Putamen (tissue), 1 donor: ENCODE measurements at places on chromosomes 12 and 14.

DNA sequence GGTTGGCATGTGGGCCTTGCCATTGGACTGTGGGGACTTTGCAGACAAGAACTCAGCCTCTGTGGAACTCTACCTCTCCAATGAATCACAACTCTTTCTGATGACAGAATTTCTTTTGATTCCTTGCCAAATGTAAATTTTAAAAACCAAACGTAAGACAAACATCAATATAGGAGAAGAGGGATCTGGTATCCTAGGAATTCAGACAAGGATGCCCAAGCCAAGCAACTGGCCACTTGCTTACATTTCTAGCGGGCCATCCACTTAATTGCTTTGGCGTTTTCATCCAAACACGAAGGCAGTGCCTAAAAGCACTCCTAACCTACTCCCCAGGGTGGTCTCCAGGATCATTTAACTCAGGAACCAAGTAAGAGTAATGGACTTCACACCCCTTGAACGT, 23.4 kb upstream of the RAB35 start:
- DNase-seq, result no peak

DNA sequence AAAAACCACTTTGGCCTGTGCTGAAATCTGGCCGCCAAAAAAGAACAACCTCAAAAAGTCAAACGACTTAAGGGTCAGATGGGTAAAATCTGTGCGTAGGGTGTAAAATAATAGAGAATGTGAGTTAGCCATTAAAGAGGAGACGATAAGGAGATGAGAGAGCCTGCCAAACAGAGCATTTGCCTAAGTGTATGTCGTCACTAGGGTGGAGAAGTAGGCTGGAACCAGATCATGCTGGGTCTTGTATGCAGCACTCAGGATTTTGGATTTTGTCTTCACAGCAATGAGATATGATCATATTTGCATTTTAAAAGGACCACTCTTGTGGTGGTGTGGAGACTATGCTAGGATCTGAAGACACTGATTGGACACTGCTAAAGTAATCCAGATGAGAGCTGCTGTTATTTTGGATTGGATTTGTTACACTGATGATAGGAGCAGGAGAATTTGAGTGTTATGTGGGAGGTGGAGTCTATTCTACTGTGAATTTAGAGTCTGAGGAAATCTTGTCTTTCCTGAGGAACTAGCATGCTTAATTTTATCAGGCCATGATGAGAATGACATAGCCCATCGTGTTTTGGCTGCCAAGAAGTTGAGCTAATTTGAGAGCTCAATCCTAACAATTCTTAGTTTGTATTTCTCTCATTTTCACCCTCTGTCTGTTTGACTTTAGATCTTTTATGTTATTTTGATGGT, 24.8 kb upstream of the DBX2 start:
- no peak for DNase-seq

GRCh38 chr14:59186306-59186705, 2.2 kb upstream of the DAAM1 start:
- no peak for DNase-seq

DNA sequence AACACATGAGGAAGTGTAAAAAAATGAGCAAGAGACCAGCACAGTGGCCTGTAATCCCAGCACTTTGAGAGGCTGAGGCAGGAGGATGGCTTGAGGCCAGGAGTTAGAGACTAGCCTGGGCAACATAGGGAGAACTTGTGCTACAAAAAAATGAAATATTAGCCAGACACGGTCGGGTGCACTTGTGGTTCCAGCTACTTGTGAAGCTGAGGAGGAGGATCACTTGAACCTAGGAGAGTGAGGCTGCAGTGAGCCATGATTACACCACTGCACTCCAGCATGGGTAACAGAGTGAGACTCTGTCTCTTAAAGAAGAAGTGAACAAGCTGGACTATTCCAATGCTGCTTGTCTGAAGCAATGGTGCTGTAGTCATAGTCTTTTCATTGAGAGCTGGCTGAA, 36.3 kb upstream of the MAP3K9 start:
- DNase-seq, result no peak

DNA sequence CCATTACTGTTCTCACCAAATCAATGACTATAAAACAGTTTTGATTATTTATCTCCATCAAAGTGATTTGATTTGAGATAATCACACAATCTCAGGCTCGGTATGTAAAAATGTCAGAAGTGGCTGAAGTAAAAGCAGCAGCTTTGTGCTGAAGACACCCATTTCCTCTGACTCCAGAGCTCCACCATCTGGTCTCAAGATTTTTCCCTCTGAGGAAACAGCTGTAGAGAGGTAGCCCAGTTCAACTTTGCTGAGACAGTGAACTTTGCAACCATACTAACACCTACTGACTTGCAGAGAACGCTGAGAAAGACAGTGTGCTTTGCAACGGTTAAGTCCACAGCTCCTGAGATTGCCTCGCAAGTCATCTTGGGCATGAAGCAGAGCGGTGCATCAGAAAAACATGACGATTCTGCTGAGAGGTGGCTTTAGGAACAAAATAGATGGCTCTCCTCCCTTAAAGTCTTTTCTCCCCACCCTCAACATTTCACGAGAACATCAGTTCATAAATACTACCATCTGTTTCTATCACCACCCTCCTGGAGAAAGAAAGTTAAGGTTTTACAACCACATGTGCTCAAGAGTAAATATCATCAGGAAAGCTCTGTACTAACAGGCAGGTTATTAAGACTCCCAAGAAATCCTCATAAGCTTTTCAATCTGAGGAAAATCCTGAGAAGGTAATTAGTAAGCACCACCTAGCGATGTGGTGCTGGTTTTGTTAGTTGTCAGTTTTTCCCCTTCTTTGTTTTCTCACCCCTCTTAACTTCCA, 34.8 kb downstream of the HIGD1C start:
- DNase-seq, result peak; percentile 70

DNA sequence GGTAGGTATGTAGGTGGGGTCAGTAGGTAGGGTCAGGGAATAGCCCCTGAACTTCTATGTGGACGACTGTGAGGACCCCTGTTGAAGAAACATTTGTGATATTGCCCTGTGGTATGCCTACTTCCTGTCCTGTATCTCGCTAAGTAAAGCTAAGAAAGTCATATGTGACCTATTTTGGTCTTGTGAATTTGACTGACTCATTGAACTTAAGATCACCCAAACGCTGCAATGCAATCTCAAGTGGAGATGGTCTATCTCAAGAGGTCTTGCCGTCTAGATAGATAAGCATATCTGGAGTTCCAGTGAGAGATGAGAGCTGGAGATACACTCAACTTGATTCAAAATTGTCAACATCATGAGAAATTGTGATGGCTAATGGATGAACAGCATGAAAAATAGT, 73.8 kb downstream of the TRAFD1 start:
- DNase-seq, result no peak

DNA sequence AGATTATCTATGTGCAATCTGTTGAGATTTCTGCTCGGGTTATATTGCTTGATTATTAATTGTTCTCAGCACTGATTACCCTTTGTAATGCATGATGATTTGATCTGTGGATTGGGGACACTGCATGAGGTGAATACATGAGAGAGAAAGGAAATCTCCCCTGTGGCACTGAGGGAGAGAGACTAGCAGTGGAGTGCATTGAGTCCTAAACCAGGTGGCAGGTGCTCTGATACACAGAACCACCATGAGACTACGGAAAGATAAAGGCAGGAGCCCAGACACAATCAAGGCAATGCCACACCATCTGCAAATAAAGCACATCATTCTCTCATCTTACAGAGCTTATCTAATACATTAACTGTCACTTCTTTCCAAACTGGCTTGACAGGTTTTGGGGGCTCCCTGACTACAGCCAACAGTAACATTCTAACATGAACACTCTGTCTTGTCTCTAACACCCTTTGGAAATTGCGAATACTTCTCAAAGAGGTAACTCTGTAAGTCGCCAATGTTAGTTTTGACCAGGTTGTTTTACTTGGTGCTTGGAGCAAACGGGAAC, 37.6 kb upstream of the TSPAN8 start:
- DNase-seq, result no peak

DNA sequence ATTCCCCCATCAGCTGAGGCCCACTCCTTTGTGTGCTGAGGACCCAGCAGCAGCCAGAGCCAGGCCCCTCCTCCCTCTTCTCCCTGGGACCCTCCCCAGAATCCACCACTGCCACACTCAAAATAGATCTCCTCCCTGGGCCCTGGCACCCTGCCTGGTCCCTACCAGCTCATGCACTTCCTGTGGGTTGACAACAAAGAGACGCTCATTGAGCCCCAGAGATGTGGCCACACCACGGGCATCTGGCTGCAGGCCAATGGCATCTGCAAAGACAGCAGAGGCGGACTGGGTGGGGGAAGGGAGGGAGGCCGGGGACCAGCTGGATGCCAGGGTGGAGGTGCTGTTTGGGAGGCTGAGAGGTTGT, 16.0 kb upstream of the ENDOU start:
- peak; percentile 96 for DNase-seq

DNA sequence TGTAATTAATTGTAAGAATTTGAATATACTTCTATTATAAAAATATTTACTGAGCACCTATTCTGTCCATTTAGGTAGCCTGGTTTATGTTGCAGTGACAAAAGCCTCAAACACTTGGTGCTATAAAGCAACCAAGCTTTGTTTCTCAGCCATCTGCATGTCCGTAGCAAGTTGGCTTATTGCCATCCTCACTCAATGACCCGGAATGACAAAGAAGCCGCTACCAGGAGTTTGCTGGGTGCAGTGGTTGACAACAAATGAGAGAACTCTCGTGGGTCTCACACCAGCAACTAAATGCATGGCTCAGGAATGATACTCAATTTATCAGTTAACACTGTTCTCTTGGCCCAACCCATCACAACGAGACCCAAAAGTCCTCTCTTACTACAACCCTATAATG, 553.1 kb downstream of the DIO2 start:
- peak; percentile 9 for DNase-seq

DNA sequence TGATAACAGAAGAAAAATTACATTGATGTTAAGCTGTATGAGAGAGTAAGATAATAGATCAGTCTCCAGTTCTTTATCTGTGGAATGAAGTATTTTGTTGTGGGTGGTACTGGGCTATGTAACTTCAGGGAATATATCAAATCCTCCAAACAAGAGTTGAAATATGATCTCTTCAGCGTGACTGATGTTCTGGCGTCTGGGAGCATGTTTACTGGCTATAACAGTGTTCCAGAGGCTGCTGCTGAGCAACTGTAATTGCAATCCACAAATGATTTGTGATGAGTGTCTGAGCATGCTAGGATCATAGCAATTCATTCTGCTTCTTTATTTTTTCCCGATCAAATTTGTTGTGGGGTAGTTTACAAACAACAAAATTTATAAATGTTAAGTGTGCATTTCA, 18.6 kb upstream of the CCDC198 start:
- DNase-seq, result no peak

DNA sequence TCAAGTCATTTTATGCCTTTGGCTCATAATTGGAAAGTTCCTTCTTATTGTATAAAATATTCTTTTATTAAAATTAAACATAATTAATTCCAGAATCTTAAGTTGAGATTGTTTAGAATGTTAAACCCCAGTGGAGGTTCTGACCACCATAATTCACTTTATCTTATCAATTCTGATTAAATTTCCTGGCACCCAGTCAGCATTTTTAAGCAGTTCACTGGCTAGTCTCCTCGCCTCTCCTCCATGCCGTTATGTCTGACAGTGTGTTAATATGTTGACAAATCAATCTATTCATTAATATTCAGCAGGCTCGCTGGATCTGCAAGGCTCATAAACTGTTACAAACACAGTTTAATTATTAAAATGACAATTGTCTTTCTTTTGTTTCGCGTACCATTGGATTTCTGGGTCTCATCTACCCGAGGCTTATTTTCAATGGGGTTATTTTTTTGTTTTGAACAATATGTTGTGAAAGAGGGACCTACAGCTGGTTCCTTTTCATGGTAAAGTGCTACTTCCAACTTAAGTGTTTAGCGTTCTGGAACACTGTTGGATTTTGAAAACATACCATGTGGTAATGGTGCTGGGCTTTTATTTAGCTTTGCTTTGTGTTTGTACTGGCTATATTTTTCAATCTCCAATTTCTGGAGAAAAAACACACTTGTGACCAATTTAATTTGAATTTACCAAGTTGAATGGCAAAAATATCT, 339.7 kb downstream of the PRKD1 start:
- no peak for DNase-seq

- no peak for DNase-seq
Observed at GRCh38 chr12:57741844-57742738, 2.7 kb upstream of the TSPAN31 start.

- no peak for DNase-seq
Observed at GRCh38 chr12:110266980-110267620, 13.9 kb upstream of the ATP2A2 start.

GRCh38 chr14:41699486-41699885, 92.8 kb downstream of the LRFN5 start:
- DNase-seq, result no peak

DNA sequence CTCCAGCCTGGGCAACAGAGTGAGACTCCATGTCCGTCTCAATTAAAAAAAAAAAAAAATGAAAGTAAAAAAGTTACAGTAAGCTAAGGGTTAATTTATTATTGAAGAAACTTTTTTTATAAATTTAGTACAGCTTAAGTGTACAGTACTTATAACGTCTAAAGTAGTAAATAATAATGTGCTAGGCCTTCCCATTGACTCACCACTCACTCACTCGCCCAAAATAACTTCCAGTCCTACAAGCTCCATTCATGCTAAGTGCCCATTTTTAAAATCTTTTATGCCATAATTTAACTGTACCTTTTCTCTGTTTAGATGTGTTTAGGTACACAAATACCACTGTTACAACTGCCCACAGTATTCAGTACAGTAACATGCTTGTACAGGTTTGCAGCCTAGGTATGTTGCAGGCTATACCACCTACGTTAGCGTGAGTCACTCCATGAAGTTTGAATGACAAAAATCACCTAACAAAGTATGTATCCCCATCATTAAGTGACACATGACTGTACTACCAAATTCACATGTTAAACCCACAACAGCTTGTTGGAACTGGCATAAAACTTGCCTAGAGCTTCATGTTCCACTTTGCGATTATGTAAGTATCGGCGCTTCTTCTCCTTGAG, 10.7 kb downstream of the KANSL2 start:
- DNase-seq, result no peak

DNA sequence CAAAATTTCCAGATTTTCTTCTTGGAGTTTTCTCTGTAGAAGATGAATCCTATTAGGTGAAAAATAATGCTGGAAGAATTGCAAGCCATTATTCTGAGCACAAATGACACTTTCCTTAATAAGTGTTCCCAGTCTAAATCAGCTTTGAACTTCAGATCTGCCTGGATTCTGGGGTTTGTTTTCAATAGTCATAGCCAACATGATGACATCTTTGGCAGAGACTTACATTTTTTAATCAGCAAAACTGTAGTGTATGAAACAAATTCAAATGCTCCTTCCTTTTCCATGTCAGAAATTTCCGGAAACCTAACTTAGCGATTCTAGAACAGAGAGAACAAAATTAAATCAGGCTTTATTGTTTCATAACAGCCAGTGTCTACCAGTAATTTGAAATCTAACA, 88.5 kb downstream of the TSPAN8 start:
- no peak for DNase-seq

DNA sequence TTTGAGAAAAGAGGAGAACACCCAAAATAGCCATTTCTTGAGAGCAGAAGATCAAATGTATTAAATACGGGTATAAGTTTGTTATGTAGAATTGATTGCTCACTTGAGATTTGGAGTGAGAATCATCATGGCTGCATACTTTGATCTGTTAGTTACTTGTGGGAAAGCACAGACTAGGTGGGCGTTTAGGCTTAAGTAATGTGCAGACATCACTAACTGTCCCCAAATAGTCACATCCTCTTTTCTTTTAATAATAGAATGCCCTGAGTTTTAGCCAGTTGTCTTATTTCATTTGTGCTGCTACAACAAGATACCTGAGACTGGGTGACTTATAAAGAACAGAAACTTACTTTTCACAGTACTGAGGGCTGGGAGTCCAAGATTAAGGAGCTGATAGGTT, 14.3 kb upstream of the GTF2A1 start:
- DNase-seq, result no peak
